Activated CD8-positive, alpha-beta memory T cell treated with anti-CD3 and anti-CD28 coated beads for 1 hour (primary cell): ENCODE measurements at places on chromosomes 11 and 22.

- no peak for DNase-seq
Observed at GRCh38 chr11:67167719-67168118, 48.7 kb downstream of the KDM2A start.

GRCh38 chr22:39693943-39694500, 123.5 kb downstream of the CACNA1I start:
- no peak for DNase-seq

DNA sequence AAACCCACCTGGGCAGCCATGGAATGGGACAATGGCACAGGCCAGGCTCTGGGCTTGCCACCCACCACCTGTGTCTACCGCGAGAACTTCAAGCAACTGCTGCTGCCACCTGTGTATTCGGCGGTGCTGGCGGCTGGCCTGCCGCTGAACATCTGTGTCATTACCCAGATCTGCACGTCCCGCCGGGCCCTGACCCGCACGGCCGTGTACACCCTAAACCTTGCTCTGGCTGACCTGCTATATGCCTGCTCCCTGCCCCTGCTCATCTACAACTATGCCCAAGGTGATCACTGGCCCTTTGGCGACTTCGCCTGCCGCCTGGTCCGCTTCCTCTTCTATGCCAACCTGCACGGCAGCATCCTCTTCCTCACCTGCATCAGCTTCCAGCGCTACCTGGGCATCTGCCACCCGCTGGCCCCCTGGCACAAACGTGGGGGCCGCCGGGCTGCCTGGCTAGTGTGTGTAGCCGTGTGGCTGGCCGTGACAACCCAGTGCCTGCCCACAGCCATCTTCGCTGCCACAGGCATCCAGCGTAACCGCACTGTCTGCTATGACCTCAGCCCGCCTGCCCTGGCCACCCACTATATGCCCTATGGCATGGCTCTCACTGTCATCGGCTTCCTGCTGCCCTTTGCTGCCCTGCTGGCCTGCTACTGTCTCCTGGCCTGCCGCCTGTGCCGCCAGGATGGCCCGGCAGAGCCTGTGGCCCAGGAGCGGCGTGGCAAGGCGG, 11.4 kb upstream of the ARHGEF17 start:
- DNase-seq, result no peak

DNA sequence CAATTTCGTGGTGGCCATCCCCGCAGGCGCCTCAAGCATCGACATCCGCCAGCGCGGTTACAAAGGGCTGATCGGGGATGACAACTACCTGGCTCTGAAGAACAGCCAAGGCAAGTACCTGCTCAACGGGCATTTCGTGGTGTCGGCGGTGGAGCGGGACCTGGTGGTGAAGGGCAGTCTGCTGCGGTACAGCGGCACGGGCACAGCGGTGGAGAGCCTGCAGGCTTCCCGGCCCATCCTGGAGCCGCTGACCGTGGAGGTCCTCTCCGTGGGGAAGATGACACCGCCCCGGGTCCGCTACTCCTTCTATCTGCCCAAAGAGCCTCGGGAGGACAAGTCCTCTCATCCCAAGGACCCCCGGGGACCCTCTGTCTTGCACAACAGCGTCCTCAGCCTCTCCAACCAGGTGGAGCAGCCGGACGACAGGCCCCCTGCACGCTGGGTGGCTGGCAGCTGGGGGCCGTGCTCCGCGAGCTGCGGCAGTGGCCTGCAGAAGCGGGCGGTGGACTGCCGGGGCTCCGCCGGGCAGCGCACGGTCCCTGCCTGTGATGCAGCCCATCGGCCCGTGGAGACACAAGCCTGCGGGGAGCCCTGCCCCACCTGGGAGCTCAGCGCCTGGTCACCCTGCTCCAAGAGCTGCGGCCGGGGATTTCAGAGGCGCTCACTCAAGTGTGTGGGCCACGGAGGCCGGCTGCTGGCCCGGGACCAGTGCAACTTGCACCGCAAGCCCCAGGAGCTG, 24.8 kb downstream of the ADAMTS15 start:
- DNase-seq, result no peak

DNA sequence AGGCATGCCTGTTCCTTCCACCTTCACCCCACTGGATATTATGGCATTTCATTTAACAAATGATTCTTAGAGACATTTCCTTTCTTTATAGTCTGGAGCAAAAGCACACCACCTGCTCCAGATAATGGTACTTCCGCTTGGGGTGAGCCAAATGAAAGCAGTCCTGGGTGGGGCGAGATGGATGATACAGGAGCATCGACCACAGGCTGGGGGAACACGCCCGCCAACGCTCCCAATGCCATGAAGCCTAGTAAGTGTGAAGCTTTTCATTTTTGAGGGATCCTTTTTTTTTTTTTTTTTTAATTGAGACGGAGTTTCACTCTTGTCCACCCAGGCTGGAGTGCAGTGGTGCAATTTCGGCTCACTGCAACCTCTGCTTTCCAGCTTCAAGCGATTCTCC, 76.3 kb upstream of the ADSL start:
- DNase-seq, result no peak

GRCh38 chr22:37710675-37711074, 13.8 kb downstream of the TRIOBP start:
- DNase-seq, result no peak

DNA sequence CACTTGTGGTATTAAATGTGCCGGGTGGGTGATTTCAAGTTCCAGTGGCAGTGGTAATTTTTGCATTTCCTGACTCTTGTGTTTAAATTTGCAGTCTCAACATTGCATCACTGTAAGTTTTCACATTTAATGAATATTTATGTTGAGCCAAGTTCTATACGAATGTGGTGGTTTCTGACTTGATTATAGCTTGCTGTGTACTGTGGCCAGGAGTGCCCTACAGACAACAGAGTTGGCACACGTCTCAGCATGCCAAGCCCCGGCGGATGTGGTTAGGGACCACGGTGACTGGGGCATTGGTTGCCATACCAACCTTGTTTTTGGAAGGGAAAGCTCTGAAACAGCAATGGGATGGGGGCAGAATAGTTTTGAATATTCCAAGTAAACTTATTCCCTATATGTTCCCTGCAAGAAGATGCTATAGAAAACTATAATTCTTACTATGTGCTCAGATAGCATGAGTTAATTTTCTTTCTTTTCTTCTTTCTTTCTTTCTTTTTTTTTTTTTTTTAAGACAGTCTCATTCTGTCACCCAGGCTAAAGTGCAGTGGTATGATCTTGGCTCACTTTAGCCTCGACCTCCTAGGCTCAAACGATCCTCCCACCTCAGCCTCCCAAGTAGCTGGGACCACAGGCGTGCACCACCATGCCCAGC, 16.0 kb downstream of the ZNRF3 start:
- DNase-seq, result peak; percentile 22

GRCh38 chr11:47127213-47127612, 49.5 kb downstream of the ARFGAP2 start:
- DNase-seq, result no peak

GRCh38 chr22:47409539-47410275, 647.3 kb downstream of the TBC1D22A start:
- no peak for DNase-seq

DNA sequence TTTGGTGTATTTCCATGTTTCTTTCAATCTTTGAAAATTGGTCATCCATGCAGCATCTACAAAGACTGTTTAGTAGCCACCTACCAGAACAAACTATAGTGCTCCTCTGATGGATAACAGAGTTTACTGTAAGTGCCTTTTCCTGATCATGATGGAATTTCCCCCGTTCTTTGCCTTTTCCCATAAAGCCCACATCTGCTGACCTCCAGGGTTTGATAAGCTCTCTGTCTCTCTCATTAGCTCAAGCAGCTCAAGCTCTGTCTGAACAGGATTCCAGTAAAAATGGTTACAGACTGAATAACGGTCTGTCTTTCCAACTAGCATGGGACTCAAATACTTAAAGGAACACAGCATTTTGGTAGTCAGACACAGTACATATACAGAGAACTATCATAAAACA, 308.4 kb upstream of the SORL1-AS1 start:
- no peak for DNase-seq

DNA sequence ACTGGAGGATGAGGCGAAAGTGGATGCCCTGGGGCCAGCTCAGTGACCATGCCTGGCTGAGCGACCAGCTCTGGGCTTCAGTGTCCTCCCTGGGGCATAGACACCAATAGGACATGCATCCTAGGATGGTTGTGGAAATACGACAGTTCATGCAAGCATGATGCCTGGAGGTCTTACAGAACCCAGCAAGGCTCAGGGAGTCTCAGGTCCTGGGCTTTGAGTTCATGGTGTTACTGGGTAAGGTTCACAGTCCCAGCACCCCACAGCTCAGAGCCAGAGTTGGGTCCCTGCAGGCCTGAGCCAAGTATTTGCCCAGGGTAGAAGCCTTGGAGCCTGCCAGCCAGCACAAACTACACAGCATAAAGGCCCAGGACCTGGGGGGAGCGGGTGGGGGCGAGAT, 4.2 kb upstream of the SUSD2 start:
- no peak for DNase-seq

DNA sequence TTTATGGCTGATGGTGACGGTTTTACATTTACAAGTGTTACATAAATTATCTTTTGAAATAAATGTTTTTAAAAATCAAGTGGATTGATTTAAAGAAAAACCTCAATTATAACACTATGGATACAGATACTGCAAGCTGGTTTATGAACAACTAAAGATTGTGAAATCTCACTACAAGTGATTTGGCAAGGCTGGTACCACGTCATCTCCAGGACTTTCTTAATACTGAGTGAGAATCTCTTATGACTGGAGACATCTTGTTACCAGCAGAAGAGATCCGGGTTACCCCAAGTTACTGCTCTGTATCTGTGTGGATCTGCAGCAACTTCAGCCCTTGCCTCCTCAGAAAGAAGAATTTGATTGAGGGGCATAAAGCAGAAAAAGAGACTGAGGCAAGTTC, 452.9 kb downstream of the MN1 start:
- no peak for DNase-seq

- no peak for DNase-seq
Observed at GRCh38 chr22:21876486-21877176, 9.2 kb upstream of the MAPK1 start.

DNA sequence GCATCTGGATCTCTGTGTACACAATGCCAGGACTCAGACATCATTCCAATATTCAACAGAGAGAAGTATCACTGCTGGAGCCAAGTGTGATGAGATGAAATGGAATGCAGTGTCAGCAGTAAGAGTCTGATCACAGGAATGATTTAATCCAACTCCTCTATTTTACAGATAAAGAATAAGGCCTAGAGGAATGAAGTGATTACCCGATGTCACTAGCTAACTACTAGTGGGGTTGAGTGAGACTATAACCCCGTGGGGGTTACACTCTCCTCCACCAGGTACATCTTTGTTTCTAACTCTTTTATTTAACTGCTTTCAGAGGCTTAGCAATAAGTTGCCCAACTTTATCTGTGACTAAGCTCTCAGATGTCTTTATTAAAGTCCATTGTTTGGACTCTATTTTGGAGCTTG, 94.2 kb upstream of the FAT3 start:
- no peak for DNase-seq

- DNase-seq, result no peak
Observed at GRCh38 chr22:49214976-49215375, 612.7 kb downstream of the BRD1 start.

- no peak for DNase-seq
Observed at GRCh38 chr11:17489751-17490150, 13.1 kb upstream of the ABCC8 start.

- DNase-seq, result no peak
Observed at GRCh38 chr22:25137577-25138525, 61.8 kb upstream of the CRYBB3 start.

DNA sequence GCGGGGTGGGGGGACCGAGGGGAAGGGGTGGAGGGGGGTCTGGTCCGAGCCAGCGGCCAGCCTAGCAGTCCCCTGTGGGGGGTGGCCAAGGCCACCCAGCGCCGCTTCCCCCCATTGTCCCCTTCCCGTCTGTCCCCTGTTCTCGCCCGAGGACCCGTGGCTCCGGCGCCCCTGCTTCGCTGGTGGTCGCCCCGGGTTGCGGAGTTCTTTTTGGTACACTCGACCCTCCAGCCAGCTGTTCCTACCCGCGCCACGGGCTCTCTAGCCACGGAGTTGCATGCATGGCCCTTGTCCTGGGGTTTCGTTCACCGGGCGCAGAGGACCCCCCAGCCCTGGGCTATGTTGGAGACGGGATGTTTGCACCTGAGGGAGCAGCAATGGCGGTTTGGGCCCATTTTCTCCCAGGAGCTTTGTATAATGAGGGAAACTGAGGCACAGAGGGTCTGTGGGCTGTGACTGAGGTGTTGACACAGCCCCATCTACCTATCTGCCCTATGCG, 489 bp downstream of the RNF214 start:
- DNase-seq, result no peak

GRCh38 chr11:134313821-134314607, 17.8 kb upstream of the GLB1L2 start:
- no peak for DNase-seq

DNA sequence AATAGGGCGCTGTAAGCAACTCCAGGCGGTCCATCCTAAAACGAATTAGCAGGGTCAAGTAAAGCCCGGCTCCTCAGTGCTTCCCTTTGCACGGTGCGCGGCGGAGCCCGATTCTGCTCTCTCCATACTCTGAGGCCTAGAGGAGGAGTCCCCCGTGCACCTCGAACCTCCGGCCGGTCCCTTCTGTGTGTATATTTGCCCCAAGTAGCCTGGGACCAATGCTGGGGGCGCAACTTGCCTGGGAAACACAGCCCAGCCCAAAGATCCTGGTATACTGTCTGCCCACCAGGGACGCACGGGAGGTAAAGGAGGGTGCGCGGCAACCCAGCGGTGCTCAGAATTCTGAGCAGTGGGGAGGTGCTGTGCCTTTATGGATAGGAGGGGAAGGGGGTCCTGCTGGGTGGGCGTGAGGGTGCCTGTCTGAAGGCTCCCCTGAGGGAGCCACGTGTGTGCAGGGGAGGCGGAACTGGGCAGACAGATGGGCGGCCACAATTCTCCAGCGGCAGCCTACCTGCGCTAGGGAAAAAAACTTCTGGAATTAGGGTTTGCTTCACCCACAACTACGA, 4.8 kb upstream of the TBX1 start:
- DNase-seq, result no peak
